ENCODE measurements at places on chromosomes 3 and 15. TPM values are rescaled to one million over a fixed set of nuclear protein-coding genes. Genes with fewer than 3 reads are reported as not detected.

DNA sequence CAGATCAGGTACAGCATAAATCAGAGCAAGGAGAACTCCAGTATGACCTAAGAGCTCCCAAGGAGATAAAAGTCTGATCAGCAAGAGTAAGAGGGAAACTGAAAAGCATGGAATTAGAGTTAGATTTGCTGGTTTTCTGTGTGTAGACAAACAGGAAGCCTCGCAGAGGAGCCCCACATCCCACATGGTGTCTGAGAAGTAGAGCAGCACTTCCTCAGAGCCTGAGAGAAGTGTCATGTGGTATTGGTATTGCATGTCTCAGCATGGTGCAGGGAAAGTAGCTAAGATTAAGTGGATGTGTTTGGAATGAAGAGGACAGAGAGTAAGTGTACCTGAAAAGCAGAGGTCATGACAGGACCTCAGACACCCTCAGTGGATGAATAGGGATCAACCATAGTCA is 175.4 kb upstream of the GBE1 start:
- ATAC-seq = no peak

DNA sequence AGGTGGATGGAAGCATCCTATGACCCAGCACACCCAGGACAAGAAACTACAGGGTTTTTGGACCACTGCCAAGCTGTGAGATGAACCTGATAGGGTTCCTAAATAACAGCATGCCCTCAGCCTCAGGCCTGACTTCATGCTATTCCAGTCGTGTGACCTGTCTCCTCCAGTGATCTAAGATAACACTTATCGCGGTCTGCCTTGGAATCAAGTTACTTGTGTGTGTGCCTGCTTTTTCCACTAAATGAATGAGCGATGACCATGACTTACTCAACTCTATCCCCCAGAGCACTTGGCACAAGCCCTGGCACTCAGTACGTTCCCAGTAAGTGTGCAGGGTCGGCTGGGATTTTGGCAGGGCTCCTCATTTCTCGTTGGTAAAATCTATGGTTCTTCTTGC is 172.7 kb upstream of the TP63 start:
- no peak for ATAC-seq

DNA sequence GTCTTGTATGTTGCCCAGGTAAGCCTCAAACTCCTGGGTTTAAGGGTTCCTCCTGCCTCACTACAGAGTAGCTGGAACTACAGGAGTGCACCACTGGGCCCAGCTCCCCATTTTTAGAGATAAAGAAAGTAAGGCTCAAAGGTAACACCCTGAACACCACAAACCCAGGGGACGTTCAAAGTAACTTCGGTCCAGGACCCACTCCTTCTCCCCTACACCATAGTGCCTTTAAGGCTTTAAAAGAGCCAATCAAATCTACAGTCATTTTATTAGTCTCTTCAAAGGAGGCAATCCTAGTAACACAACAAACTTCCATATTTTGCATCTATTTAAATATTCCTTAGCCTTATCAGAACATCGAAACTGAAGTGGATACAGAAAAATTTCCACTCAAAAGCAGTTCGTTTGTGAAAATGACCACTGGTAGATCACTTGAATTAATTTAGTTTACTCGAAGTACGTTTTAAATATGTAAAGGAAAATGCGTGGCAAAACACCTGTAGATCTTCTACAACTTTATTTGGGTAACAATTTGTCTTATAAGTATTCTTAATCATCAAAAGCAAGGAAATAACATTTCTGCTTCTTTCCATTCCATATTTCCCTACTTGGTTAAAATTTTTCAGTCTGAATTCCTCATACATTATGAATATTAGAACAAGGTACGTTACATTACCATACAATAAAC is 1.8 kb downstream of the STAG1 start:
- ATAC-seq = no peak

The GOLGA8H gene
- total RNA-seq = not detected

- no peak for ATAC-seq
Observed at GRCh38 chr3:10940106-10940505, 52.4 kb upstream of the SLC6A1 start.

DNA sequence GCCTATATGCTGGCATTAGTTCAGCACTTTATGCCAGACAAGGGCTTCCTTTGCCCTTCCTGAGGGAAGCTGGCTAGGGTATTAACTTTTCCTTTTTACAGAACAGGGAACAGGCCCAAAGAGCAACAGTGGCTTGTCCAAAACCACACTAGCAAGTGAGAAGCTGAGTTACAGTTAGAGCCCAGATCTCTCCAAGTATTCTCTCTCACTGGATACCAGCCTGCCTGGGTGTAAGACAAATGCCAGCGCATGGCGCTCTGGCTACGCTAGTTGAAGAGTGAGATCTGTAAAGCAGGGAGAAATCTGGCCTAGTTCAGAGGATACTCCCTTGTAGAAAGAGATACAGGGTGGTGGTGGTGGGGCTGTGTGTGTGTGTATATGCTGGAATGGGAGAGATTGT is 38.4 kb downstream of the RAB11A start:
- ATAC-seq = no peak

GRCh38 chr15:87224404-87224803 is 1032.1 kb downstream of the NTRK3 start:
- no peak for ATAC-seq

DNA sequence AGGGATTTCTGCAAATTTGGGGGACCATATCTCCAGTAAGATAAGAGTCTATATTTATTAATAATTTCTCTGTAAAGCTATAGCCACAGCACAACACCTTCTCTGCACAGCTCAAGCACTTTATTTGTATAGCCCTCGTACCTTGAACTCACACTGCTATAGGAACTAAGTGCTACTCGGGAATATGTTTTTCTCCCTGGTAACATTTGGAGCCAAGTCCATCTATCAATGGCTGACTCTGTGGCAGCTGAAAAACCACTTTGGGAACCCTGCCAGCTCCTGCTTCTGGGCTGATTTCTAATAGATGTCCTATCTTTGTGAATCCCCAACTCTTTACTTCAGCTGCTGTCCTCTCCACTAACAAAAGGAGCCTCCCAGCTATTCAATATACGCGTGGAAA is 298.5 kb downstream of the GBE1 start:
- no peak for ATAC-seq

- no peak for ATAC-seq
Observed at GRCh38 chr3:138030734-138031280, 20.8 kb downstream of the CLDN18 start.

The PDIA3 gene
- total RNA-seq = 253 TPM

GRCh38 chr3:45109771-45110508 is 36.2 kb downstream of the CDCP1 start:
- peak; percentile 51 for ATAC-seq

DNA sequence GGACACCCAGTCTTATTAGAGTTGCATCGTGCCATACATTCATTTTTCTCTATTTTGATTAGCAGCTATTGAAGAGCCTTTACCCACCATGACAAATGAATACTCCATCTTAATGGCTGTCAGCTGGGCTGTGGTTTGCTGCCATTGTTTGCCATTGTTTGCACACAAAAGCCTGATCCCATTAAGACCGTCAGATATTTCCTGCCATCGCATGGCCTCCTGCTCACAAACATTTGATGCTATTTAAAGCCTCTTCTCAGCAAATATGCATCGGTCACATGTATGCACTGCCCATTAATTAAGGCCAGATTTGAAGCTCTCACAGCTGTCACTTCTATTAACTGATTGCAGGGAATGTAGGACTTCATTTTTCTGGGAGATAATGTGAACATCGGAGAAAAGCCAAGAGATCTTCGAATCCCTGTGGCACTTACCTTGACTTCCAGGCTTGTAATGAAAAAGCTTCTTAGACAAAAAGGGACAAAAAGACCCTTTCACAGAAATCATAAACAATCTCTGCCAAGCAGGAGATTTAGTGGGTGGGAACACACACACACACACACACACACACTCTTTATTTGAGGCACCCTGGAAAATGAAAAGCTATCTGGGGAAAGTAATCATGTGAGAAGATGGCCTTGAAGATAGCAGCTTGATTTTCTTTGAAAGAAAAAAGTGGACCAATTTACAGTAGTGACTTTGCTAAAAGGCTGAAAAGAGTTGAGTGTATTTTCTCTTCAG is 175.4 kb upstream of the NR2E3 start:
- no peak for ATAC-seq

- no peak for ATAC-seq
Observed at GRCh38 chr3:32816439-32817256, 1.1 kb upstream of the TRIM71 start.

- ATAC-seq = no peak
Observed at GRCh38 chr15:69015591-69015990, 1.1 kb downstream of the NOX5 start.

GRCh38 chr3:18751514-18751913 is 326.4 kb upstream of the SATB1 start:
- no peak for ATAC-seq

DNA sequence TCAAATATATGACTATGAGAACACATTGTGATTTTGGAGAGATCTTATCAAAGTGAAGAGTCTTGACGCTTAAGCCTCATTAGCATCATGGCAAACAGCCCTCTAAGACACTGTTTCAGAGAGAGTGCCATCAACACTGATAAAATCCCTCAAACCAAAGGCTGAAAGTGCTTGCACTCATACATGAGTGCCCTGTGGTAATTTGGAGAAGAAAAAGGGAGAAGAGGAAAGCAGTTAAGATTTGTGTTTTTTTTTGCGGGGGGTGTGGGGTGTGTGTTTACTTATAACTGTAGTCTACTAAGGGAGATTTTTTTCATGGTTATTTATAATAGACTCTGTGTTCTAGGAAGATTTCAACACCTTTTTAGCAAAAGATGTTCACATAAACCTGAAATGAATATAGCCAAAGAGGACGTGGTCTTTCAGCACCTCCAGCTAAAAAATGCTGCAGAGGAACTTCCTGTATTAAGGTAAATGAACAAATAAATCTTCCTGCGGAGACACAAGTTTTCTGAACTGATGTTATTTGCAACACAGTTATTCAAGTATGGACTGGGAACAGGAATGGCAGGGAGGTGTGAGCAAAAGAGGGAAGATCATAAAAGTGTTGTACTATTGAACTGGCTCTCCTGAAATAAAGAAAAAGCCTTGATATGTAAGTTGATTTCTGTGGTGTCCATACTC is 81.9 kb upstream of the TGFBR2 start:
- ATAC-seq = no peak

GRCh38 chr3:12342151-12342550 is 53.3 kb downstream of the PPARG start:
- ATAC-seq = no peak

Data from activated T-helper 17 cell treated with anti-CD3 and anti-CD28 coated beads, Interleukin-2, amount 50 U/mL, for 72 hours (primary cell).